ENCODE measurements at places on chromosomes 16 and 17. TPM values are rescaled to one million over a fixed set of nuclear protein-coding genes. Genes with fewer than 3 reads are reported as not detected.

The NPIPB8 gene
- total RNA-seq, result not detected

The MYOCD gene
- total RNA-seq, result 0.71 TPM

The MPV17L gene
- 4.7 TPM for total RNA-seq

The PYDC1 gene
- total RNA-seq, result not detected

The VASN gene
- total RNA-seq, result 6.0 TPM

The GAA gene
- total RNA-seq, result 58.2 TPM

The MYL4 gene
- total RNA-seq, result not detected

The RAB37 gene
- 1.3 TPM for total RNA-seq

The TP53TG3 gene
- total RNA-seq, result 0.96 TPM

The ST6GALNAC2 gene
- 0.58 TPM for total RNA-seq

The SLC38A8 gene
- total RNA-seq, result not detected

The TBC1D3H gene
- not detected for total RNA-seq

The LPO gene
- total RNA-seq, result not detected

The HAPSTR1 gene
- total RNA-seq, result 27.6 TPM

The PRR29 gene
- total RNA-seq, result 0.75 TPM

The HAP1 gene
- 1.3 TPM for total RNA-seq

The CRYM gene
- 1.7 TPM for total RNA-seq

The CCL8 gene
- not detected for total RNA-seq

The RIPOR1 gene
- 44.4 TPM for total RNA-seq

The C17orf107 gene
- 0.24 TPM for total RNA-seq

The ACSM5 gene
- total RNA-seq, result not detected

The PIK3R5 gene
- total RNA-seq, result 0.09 TPM

The NTN3 gene
- total RNA-seq, result 0.06 TPM

The HSD17B2 gene
- not detected for total RNA-seq

The ZCCHC14 gene
- total RNA-seq, result 8.8 TPM

The C17orf113 gene
- 0.70 TPM for total RNA-seq

The KRT32 gene
- not detected for total RNA-seq

The ARHGAP23 gene
- total RNA-seq, result 70.6 TPM

The DNAAF1 gene
- total RNA-seq, result 0.46 TPM

The C1QL1 gene
- total RNA-seq, result 28.1 TPM

The CA7 gene
- total RNA-seq, result not detected

The HBA2 gene
- total RNA-seq, result not detected

The FBXO39 gene
- total RNA-seq, result not detected

The SLC4A1 gene
- not detected for total RNA-seq

The SALL1 gene
- 0.38 TPM for total RNA-seq

The OTOP2 gene
- 0.08 TPM for total RNA-seq

Measured in A549 treated with Hydrocortisone at 1 μM for 4 hours (cell line).